ENCODE measurements at places on chromosomes 12 and 14. TPM values are rescaled to one million over a fixed set of nuclear protein-coding genes. Genes with fewer than 3 reads are reported as not detected.

DNA sequence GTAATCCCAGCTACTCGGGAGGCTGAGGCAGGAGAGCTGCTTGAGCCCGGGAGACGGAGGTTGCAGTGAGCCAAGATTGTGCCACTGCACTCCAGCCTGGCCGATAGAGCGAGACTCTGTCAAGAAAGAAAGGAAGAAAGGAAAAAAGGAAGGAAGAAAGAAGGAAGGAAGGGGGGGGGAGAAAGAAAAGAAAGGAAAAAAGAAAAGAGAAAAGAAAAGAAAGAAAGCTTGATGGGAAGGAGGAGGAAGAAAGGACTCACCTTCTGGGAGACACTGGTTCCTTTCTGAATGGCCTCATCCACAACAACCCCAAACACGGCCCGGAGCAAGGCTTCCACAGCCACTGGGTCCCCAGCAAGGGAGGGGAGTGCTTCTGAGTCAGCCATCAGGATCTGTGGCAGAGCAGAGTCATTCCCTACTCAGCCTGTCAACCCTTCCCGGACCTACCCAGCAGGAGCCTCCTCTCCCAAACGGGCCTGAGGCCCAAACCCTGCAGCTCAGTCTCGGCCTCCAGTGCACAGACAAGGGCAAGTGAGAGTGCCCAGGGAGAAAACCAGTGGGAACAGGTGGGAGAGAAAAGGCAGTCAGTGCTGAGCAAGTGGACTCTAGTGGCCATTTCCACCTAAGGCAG is 7.3 kb upstream of the ZNF740 start:
- H3K27ac ChIP-seq, result no peak overlapping the region
- H3K27me3 ChIP-seq, result no peaks in the 10 kb centered on the region
- no peaks in the 10 kb centered on the region for H3K36me3 ChIP-seq
- no peak overlapping the region for H3K4me3 ChIP-seq
- H3K4me1 ChIP-seq, result peaks cover 10% of the 10 kb centered on the region

Gene KRT86
- 0.34 TPM for total RNA-seq

DNA sequence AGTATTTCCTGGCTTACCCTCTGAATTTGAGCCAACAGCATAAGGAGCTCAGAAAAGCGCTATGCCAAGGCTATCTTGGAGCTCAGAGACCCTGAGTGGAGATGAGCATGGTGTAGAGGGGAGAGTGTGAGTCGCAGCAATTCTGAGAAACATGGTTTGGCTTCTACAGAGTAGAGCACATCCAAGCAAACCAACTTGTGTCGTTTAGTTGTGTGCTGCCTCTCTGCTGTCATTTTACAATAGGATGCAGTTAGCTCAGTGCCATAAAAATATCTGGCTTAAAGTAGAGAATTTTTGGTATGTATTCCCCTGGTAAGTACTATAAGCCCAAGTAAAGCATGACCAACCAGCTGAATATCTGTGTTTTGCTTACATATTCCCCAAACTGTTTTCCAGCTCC is 249.2 kb downstream of the TRHDE start:
- H3K27me3 ChIP-seq, result no peaks in the 10 kb centered on the region
- H3K4me1 ChIP-seq, result no peaks in the 10 kb centered on the region
- H3K27ac ChIP-seq, result no peak overlapping the region
- no peak overlapping the region for H3K4me3 ChIP-seq

GRCh38 chr12:52585066-52585465 is 11.4 kb upstream of the KRT74 start:
- peaks cover 15% of the 10 kb centered on the region for H3K27me3 ChIP-seq
- H3K36me3 ChIP-seq, result no peaks in the 10 kb centered on the region
- peaks cover 32% of the 10 kb centered on the region for H3K4me1 ChIP-seq
- no peak overlapping the region for H3K27ac ChIP-seq

Gene SYT1
- total RNA-seq, result not detected

- H3K4me1 ChIP-seq, result no peaks in the 10 kb centered on the region
- no peaks in the 10 kb centered on the region for H3K27me3 ChIP-seq
- no peak overlapping the region for H3K4me3 ChIP-seq
- DNase-seq, result no peak
- H3K36me3 ChIP-seq, result no peaks in the 10 kb centered on the region
These were observed 90.1 kb downstream of the SLC6A15 start for GRCh38 chr12:84822525-84822924.

- H3K4me1 ChIP-seq, result no peaks in the 10 kb centered on the region
- no peaks in the 10 kb centered on the region for H3K27me3 ChIP-seq
- DNase-seq, result no peak
- H3K27ac ChIP-seq, result no peak overlapping the region
- H3K4me3 ChIP-seq, result no peak overlapping the region
These were observed 305.9 kb downstream of the NUAK1 start for GRCh38 chr12:105832806-105833205.

Gene MYH7
- 0.02 TPM for total RNA-seq

DNA sequence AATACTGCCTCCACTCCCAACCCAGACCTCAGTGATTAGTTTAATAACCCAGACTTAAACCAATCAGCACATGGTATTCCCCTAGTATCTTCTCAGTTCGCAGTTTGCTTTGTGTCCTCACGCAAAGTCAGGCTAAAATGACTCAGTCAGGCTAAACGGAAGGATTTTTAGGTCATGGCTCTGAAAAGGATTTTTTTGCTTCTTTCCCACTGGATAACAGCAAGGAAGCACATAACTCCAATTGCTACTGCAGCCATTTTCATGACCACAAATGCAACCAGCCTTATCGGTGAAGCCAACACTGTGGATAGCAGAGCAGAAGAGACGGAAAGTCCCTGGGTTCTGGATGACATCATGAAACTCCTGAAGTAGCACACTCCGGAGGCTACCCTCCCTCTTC is 67.7 kb downstream of the ZC3H14 start:
- no peak overlapping the region for H3K4me3 ChIP-seq
- no peak overlapping the region for H3K27ac ChIP-seq
- no peak for DNase-seq
- H3K36me3 ChIP-seq, result no peaks in the 10 kb centered on the region

Gene TBC1D30
- 0.84 TPM for total RNA-seq

- H3K4me3 ChIP-seq, result no peak overlapping the region
- peaks cover 74% of the 10 kb centered on the region for H3K4me1 ChIP-seq
- no peaks in the 10 kb centered on the region for H3K27me3 ChIP-seq
- DNase-seq, result no peak
These were observed 5.8 kb downstream of the CTDSP2 start for GRCh38 chr12:57840726-57841125.

- no peak within 1 kb of the TSS for H3K27ac ChIP-seq
- peaks cover 2% of the 10 kb centered on the region for H3K36me3 ChIP-seq
- H3K27me3 ChIP-seq, result peaks cover 47% of the 10 kb centered on the region
- peaks cover 10% of the 10 kb centered on the region for H3K4me1 ChIP-seq
These were observed at the start of gene DENND5B for GRCh38 chr12:31590642-31591379. TSS of gene DENND5B (minus strand) at chr12:31591136. CDS start at chr12:31590832, 304 bp downstream.

DNA sequence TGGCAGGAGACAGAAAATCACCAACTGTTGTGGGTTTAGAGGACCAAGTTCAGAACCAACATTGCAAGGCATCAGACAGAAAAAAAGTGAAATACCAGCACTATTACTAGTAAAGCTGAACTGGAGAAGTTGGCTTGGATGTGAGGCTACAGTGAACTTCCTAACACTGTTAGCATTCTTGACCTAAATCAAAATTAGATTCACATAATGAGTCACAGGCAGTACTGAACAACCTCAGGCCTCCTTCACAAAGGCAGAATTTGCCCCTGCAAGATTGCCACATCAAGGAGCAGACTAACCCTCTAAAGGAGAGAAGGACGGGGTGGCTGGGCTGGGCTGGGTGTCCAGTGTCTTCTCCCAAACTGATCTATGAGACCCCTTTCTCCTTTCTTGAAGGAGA is 539.7 kb downstream of the SNAPC1 start:
- no peaks in the 10 kb centered on the region for H3K4me1 ChIP-seq
- no peaks in the 10 kb centered on the region for H3K36me3 ChIP-seq
- DNase-seq, result no peak
- H3K4me3 ChIP-seq, result no peak overlapping the region
- H3K27ac ChIP-seq, result no peak overlapping the region
- H3K27me3 ChIP-seq, result no peaks in the 10 kb centered on the region

GRCh38 chr14:103104654-103105452 is 10.3 kb downstream of the EXOC3L4 start:
- H3K27me3 ChIP-seq, result peaks cover 23% of the 10 kb centered on the region
- DNase-seq, result peak; percentile 53
- H3K36me3 ChIP-seq, result no peaks in the 10 kb centered on the region

Gene PMEL
- total RNA-seq, result 0.32 TPM

Measured in activated T-helper 2 cell treated with anti-CD3 and anti-CD28 coated beads, Interferon-gamma antibody, Interleukin-2, Interleukin-4, amounts not matched to agents 10 μg/mL and 5 μg/mL and 100 μg/mL, durations not matched to agents 14 hours and 24 hours and 36 hours (primary cell).